Fibroblast of pulmonary artery (primary cell): ENCODE measurements at places on chromosomes 5 and 9.

- no peak for DNase-seq
These were observed 200.5 kb downstream of the HINT1 start for GRCh38 chr5:130964231-130965202.

DNA sequence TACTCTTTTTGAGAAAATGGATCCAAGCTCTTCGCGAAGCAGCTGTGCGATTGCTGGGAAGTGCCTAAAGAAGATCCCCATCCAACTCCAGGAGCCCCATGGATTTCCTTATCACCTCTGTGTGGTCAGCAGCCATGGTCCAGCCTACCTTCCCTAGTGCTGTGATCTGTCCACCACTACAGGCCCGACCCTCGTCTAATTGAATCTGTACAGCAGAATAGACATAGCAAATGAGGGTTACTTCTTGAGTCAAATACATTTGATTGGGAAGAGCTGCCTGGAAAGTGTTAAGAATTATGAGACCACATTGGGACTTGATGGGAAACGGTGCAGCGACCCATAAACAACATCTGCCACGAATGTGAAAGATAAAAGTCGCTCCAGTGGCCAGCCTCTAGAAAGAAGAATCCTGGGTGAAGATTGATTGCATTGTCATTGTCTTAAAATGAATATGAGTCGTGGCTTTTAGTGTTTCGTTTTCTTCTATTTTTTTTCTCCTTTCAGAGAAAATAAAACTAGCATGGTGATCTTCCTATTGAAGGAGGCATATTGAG lies 118.4 kb downstream of the PAM start:
- DNase-seq, result no peak

DNA sequence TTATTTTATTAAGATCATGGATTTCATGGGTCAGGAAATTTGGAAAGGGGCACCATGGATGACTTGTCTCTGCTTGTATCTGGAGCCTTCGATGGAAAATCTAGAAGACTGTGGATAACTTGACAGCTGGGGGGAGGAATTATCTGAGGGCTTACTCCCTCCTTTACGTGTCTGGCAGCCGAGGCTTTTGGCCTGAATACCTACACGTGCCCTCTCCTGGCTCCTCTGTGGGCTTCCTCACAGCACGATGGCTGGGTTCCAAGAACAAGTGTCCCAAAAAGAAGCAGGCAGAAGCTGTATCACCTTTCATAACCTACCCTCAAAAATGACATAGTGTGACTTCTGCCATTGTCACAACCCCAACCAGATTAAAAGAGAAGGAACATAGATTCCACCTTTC lies 228.9 kb downstream of the GRIA1 start:
- DNase-seq, result no peak

GRCh38 chr5:14665101-14665822 lies 744 bp downstream of the OTULIN start:
- DNase-seq, result peak; percentile 21

DNA sequence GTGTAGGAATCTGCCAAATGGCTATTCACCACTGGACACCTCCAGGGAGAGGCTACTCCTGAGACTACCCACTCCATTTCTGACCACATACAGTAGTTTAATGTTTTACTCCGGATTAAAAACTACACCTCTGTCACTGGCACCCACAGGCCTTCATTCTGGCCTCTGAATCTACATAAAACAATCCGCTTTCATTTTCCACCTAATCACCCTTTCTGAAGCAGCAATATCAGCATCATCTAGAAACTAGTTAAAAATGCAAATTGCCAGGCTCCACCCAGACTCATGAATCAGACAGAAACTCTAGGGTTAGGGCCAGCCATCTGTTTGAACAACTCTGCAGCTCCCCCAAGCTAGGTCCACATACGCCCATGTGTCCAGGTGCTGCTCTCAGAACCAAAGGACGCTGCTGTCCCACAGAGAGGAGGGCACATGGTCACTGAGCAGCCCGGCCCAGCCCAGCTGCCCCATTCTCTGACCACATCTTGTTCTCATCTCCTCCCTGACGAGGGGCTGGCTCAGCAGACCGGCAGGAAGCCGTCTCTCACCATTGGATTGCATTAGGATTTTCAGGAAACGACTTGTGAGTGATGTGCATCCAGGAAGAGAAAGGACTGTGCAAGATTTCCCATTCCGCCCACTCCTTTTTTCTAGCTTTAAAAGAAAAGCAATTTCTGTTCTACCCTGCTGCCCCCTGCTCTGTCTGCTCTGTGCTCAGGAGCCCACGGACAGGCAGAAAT lies 34.7 kb downstream of the ADAM19 start:
- peak; percentile 87 for DNase-seq

DNA sequence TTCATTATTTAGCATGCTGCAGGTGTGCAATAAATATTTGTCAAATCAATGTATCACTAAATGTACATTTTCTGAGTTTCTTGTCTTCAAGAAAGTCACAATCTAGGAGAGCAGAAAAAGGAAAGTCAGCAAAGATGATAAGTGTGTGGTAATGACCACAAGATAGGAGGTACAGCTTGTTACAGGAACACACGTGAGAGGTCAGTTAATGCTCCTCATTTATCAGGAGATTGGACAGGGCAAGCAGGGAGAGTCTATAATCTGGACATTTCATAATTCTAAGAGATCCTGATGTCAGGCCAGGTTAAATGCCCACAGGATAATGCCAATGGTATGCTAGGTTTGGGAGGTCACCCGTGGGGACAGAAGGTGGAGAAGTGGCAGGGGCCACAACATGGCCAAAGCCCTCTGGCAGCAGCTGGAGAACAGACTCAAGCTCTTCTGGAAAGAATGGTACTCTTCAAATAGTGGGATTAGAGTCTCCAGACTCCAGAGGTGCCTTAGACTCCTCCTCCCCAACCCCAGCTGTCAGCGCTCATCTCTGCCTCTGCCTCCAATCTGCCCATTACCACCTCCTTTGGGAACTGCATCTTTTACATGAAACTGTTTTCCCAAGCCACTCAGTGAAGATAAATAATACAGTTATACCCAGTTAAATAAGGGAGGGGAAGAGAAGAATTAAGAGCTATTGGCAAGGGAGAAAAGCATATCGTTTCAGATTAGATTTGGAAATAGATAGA lies 114.3 kb downstream of the ASTN2 start:
- no peak for DNase-seq

GRCh38 chr5:5296051-5296450 lies 126.4 kb upstream of the ICE1 start:
- no peak for DNase-seq

- no peak for DNase-seq
These were observed 913.8 kb downstream of the TLE1 start for GRCh38 chr9:80775530-80775929.

DNA sequence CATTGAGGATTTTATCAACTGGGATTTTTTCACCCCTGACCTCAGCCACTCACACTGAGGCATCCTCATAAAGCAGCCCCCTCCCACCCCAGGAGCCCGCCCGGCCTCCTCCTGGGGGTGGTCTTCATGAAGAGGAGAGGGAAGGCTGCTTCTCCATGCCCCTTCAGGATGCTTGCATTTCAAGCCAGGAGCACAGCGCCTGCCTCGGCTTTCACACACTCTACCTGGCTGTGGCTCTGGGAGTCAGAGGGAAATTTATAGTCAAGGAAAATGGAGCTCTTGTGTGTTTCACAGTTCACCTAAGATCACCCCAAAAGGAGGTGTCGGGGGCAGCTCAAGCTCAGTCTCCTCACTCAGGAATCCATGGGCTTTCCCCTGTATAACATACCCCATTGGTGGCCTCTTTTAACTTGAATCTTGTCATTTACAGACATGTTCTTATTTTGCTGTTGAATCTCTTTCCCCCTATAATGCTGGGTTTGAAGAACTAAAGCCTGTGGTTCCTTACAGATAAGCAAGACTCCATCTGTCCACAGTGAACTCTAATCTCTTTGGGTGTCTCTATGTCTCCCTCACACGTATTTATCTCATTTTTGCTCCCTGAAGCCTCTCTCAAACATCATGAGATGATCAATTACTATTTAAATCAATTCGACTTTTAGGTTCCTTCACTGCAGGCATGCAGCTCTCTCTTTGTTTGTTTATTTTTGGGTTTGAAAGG lies 22.6 kb upstream of the IQGAP2 start:
- DNase-seq, result no peak

DNA sequence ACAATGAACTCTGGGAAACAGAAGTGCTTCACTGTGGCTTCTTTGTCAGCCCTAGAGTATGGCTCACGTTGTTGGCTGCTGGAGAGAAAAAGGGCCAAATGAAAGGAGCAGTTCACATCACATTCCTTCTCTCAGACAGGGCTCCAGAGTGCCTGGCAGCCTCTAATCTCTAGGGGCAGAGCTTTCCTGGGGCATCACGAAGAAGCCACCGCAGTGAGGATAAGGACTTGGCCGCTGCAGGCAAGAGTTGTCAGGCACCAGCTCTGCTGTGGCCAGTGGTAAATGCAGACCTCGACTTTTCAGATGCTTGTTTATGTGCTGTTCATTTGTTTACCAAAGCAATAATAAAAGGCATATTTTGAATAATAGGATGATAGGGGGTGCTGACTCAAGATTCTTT lies 227.2 kb downstream of the ICE1 start:
- no peak for DNase-seq

GRCh38 chr5:154783774-154784460 lies 28.7 kb downstream of the LARP1 start:
- DNase-seq, result peak; percentile 30

DNA sequence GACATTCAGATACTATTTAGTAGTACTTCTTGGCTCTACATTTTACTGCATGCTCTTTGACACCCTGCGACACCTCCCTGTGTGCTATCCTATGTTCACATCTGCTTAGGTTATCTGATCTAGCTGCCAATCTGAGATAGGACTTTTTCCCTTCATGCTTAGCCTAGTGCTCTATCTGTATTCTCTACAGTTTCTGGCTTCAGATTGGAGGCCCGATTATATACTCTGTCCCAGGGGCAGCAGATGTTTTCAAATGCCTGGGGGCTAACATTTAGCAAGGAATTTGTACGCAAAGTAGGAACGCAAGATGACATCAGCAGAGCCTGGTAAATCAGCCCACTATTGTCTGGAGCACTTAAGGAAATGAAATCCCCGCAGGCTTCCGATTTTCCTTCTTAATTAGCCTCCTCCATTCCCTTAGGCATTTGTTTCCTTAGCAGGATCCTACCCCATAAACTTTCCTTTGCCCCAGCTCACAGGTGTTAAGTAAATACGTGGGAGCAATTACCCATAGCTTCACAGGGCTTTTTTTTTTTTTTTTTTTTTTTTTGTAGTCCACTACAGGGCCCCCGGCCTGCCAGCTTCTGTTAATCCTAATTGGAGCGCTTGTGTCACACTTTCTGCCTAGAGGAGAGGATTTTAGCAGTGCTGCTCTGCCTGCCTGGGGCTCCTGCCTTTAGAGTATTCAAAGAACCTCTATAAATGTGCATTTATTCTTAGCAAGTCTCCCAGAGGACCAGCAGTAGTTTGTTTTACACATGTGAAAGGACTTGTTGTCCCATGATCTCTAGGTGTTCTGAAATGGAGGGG lies 61.1 kb upstream of the LPAR1 start:
- DNase-seq, result no peak

- peak; percentile 98 for DNase-seq
These were observed 12.2 kb downstream of the INVS start for GRCh38 chr9:100111235-100111634.

GRCh38 chr9:107263289-107263688 lies 19.8 kb upstream of the RAD23B start:
- DNase-seq, result no peak

DNA sequence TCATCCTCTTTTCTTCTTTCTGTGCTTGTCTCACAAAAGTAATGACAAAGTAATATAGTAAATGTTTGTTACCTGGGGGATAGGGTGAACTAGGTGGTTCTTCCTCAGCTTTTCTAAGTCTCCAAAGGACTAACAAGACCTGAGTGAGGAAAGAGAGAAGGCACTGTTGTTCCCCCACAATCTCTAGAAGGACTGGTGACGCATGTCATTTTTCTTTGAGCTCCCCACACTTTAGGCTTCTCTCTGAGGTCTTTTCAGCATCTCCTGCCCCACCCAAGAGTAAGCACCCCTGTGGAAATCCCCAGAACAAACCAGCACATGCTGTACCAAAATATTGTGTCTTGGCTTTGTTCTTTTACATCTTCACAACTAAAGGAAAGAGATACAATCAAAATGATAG lies 2.4 kb upstream of the IL7R start:
- no peak for DNase-seq

DNA sequence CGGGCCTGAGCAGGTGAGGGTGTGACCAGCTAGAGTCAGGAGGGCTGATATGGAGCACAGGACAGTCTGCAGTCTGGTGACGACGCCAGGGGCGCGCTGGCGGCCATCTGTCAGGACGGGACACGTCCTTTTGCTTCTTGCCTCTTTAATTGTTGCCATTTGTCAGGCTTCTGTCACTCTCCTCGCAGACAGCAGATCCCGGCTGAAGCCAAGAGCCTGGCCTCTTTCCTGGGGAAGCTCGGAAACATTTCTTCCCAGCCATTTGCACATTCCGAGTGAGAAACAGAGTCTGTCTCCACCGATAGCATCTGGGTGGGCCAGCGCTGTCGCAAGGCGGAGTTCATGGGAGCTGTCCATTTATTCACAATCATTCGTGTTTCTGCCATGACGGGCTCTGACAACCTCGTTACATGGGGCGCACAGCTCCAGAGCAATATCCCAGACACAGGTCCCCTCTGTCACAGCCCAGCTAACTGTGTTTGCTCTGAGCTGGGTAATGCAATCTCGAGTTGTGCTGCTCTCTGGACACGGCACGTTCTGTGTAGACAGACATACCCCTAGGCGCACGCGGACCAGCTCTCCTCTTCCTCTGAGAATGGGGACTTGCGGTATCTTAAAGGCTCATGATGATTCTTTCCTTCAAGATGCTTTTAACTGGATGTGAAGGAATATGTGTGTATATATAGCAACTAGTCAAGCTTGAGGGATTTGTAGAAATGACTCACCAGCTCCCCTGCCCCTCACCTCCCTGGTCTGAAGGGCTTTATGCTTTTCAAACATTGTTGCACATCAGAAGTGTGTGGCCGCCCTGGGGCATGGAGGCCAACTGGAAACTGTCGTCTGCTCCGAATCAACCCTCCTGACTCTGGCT lies 105.3 kb upstream of the FCN2 start:
- peak; percentile 20 for DNase-seq

DNA sequence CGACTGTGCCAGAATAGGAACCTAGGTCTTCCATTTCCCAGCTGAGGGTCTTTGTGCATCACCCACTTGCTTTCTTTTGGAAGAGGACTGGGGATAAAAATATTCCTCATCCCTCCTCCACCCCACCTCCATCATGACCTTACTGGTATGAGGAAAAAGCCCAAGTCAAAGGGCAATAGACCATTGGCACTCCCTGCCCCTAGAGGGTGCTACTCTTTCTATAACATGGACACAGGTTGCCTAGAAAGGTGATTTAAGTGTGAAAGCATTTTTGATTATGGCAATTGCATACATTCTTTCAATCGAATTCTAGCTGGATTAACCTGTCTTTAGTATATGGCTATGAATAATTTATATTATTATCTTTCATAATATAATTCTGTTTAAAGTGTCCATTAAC lies 22.8 kb upstream of the ZNF618 start:
- DNase-seq, result no peak

DNA sequence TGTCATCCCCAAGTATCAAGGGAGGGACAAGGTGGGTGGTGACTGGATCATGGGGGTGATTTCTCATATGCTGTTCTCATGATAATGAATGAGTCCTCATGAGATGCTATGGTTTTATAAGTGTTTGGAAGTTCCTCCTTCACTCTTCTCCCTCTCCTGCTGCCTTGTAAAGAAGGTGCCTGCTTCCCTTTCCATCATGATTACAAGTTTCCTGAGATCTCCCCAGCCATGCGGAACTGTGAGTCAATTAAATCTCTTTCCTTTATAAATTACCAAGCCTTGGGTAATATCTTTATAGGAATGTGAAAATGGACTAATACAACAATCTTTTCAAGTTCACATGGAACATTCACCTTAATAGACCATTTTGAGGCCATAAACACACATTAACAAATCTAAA lies 21.5 kb upstream of the DOCK2 start:
- no peak for DNase-seq
